ENCODE measurements at places on chromosomes 4 and X.

DNA sequence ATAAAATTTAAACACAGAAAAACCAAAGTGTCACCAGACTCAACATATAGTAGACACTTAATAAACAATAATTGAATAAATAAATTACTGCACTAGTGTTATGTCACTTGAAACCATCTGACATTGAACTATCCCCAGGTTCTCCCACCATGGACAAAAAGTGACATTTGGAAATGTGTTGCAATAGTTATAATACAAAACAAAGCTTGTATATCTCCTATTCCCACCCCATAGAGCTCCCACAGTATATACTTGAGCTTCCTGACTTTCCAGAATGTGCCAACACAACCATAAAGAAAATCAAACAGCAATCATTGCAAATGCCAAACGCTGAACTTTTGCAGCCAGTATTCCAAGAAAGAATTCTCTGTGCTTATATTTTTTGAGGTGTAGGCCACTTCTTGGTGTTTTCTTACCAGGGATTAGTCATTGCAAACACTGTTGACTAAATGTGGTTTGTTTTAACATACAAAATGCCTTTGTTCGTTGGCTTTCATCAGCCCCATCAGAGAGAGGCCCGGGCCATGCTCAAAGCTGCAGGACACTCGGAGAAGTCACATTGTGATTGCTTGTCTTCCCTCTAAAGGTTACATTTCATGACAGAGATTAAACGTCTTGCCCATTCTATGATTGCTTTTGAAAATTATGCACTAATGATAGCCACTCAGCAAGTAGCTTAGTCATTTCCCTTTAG lies 33.8 kb downstream of the PPARGC1A start:
- no peak for DNase-seq

GRCh38 chrX:19563746-19564145 lies 48.4 kb upstream of the MAP3K15 start:
- no peak for DNase-seq

DNA sequence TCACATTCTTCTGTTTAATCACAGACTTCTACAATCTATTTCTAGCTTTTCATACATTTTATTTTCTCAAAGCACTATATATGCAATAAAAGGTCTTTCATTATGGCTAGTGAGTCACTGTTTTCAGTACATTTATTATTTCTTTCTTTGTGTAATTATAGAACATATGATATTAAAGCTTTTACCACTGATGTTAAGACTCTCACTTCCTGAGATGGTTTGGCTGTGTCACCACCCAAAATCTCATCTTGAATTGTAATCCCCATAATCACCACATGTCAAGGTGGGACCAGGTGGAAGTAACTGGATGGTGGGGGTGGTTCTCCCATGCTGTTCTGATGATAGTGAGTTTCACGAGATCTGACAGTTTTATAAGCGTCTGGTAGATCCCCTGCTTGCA lies 41.9 kb downstream of the UBA6 start:
- no peak for DNase-seq

DNA sequence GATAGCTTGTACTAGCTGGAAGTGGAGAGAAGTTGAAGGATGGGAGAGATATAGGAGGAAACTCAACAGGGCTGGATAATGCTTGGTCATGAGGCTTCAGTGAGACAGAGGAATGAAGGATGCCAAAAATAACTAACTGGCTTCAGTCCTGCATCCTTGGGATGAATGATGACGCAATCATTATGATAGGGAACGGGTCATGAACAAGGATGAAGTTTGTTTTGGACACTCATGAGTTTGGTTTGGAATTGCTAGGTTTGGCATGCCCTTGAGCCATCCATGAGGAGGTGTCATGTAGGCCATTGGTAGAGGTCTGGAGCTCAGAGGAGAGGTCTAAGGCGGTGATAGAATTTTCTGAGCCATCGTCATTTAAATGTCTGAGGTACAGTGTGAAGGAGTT lies 160.0 kb upstream of the NHS start:
- no peak for DNase-seq

DNA sequence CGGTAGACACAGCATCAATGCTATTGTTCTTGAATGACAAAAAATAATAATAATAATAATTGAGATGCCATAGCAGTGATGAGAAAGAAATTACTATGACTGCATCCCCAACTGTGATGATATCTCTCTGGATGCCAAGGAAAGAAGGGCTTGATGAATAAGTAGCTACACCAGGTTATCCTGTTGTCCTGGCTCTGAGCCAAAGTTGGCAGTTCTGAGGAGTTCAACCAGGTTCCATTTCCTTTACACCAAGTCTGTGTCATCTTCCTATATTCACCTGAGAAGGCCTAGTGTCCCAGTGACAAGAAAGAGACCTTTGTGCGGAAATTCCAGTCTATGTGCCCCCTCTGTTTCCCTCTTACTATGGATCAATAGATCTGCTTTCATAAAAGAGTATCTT lies 3.4 kb upstream of the MAML3 start:
- no peak for DNase-seq

DNA sequence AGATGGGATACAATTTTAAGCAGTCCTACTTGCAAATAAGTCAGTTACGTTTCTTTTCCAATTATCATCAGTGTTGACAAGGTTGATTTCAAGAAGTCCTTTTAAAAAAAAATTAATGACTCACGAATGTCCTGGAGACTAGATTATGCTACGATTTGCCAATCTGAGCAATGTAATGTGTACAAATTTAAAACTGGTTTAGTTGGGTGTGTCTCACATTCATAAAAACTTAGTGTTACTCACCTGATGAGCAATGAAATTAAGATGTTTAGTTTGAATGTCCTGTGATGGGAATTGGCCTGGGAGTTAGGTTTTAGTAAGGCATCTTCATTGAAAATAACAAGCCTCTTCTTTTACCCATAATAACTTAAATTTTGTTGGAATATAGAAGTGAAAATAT lies 136.7 kb upstream of the POF1B start:
- DNase-seq: no peak

GRCh38 chr4:101954351-101954750 lies 163.8 kb downstream of the BANK1 start:
- DNase-seq: no peak

GRCh38 chr4:6342530-6343293 lies 73.1 kb downstream of the WFS1 start:
- no peak for DNase-seq

DNA sequence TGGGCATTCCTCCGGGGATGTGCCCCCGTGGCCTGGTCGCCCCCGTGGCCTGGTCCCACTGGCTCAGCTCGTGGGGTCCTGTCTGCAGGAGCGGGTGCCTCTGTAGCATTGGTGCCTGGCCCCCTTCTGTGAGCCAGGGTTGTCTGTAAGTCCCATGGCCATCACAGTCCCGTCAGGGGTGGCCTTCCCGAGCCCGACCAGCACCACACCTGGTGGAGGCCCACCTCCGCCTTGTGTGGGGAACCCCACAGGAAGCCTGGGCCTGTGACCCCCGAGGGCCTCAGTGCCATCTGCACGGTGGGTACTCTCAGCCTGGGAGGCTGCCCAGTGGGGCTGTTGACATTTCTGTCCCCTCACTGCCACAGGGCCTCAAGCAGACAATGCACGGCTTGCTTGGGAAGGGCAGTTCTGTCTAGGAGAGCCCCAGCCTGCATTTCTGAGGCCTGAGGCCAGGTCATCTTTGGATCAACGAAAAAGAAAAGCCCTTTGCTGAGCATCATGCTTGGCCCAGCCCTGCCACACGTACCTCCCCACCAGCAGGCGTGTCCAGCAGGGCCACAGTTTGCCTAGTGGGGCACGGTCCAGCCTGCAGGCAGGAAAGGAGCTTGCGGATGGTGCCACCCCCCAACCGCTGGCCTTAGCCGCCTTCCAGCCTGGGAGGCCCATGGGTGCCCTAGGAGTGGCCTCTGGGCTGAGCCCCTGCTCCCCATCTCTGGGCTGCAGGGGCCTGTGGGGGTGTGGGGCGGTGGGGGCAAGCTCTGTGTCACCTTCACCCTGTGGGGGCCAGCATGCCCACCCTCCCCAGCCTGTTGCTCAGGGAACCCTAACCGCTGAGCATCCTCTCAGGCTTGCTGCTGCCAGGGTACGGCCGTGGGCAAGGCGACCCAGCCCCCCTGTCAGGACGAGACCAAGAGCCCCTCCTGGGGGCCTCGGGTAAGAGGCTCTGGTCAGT lies 23.2 kb downstream of the NKX1-1 start:
- DNase-seq: no peak

- DNase-seq: no peak
These were observed 23.4 kb downstream of the IRF2 start for GRCh38 chr4:184450743-184451535.

DNA sequence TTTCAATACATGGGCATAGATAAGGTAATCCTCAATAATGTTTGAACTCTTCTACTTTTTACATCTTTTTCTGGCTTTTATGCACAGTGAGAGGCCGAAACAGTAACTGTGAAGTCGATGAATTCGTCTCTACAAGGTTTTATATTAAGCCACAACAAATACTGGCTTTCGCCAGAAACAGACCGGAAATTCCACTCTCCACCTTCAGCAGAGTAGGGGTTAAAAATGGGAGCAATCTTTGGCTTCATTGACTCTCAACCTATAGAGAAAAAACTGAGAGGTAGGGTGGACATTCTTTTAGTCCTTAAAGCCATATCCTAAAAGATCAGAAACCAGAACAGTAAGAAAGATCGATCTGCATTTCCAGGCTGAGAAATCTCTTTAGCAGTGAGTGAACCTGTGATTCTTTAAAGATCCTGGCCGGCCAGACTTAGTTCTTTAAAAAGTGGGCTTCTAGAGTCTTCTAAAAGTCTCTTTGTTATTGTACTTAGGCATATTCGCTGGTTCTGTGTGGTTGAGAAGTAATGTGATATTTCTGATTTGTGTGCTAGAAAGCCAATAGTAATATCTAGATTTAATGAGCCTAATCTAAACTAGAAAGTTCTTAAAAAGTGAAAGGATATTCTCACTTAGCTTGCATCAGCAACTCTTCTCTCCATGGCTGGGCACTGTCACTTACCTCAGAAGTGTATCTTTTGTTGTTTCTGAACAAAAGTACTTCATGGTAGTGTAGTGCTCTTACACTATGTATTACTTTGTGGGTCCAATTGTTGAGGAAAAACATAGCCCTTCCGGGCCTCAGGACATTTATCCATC lies 2.0 kb downstream of the HSPA4L start:
- DNase-seq: no peak

DNA sequence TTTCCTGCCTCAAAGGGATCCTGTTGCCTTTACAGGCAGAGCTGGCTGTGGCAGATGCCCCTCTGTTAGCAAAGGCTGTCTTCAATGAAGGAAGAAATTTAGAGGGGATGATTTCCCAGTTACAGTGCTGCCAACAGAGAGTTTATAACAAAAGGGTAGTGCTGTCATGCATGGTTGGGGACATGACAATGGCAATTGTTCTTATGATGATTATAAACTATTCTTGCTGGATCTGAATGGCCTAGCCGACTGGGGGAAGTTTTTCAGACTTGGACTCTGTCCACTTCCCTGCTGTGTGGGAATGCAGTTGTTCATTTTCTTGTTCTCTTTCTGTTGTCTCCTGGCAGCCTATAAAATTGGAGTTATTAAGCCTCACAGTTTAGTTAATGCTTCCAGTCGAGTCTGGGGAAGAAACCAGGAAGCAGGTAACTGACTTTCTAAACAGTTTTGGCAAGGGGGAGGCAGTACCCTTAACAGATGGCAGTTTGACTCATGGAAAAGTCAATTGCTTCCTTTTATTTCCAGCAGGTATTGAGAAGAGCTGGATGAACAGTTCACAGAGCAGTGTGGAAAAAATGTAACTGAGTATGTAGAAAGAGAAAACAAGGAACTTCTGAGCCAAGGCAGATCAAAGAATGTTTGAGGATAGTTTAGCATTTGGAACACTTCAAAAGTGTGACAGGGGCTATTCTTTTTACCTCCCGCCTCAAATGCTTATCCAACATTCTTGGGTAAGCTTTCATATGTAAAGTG lies 582.6 kb downstream of the RAPGEF2 start:
- no peak for DNase-seq

- no peak for DNase-seq
These were observed 468 bp downstream of the GLA start for GRCh38 chrX:101407167-101407747.

DNA sequence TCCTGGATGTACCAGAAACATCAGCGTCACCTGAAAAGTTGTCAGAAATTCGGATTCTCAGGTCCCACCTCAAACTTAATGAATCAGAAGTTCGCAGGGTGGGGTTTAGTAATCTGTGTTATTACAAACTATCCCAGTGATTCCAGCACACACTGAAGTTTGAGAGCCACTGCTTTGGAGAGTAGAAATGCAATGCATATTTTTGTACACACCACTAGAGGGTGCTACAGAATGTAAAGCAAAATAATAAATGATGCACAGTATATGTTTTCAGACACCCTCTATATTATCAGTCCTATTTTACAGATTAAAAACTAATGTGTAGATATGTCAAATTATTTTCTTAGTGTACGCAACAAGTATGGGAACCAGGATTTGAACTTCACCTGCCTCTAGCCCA lies 2.4 kb upstream of the MORF4L2 start:
- peak; percentile 20 for DNase-seq

DNA sequence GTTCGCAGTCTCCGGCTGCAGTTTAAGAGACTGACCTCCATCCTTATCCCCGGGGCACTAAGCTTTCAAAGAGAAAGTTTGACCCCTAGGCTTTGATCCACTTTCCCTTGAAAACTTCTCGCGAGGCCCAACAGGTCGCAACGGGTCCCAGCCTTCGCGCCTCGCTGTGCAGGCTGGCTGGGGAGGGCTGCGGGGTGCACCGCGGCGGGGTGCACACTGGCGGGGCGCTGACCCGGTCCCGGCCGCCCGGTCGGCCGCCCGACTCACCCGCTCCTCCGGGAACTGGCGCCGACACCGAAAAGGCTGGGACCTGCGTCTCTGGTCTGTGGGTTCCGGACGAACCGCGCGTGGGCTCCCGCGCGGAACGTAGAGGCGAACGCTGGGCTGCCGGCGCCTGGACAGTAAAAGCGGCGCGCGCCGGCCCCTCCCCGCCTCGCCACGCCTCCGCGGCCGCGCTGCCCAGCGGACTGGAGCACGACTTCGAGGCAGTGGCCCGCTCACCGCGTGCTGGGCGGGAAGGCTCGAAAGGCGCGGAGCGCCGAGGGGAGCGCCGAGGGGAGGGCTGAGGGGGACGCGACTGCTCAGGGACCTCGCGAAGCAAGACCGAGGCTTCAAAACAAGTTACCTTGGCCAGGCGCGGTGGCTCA lies at the start of gene TAF7L:
Gene TAF7L (minus strand): TSS at position 378 of the 647 bp plus-strand sequence. CDS start 3,791 bp downstream, outside the sequence.
- no peak for DNase-seq

All from CD4-positive, alpha-beta T cell treated with Interleukin-6 at 100 ng/mL for 8 hours (primary cell).